Thoracic aorta (tissue), 2 donors: ENCODE measurements at places on chromosomes 16 and 17.

- DNase-seq, result no peak
Measured at GRCh38 chr17:61597607-61598006, 6.6 kb upstream of the NACA2 start.

GRCh38 chr16:8717892-8718415 lies 43.5 kb downstream of the ABAT start:
- no peak for DNase-seq

DNA sequence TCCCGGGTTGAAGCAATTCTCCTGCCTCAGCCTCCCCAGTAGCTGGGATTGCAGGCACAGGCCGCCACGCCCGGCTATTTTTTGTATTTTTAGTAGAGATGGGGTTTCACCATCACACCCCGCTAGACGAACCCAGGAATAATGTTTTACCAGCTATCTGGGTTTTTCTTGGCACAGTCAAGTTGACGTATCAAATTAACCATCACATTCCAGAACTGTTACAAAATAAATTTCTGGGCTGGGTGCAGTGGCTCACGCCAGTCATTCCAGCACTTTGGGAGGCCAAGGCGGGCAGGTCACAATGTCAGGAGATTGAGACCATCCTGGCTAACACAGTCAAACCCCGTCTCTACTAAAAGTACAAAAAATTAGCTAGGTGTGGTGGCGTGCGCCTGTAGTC lies 501.2 kb downstream of the SHISA9 start:
- DNase-seq, result no peak

GRCh38 chr16:54493594-54493993 lies 207.0 kb upstream of the IRX3 start:
- no peak for DNase-seq

GRCh38 chr16:84007520-84007919 lies 35.1 kb downstream of the SLC38A8 start:
- no peak for DNase-seq

DNA sequence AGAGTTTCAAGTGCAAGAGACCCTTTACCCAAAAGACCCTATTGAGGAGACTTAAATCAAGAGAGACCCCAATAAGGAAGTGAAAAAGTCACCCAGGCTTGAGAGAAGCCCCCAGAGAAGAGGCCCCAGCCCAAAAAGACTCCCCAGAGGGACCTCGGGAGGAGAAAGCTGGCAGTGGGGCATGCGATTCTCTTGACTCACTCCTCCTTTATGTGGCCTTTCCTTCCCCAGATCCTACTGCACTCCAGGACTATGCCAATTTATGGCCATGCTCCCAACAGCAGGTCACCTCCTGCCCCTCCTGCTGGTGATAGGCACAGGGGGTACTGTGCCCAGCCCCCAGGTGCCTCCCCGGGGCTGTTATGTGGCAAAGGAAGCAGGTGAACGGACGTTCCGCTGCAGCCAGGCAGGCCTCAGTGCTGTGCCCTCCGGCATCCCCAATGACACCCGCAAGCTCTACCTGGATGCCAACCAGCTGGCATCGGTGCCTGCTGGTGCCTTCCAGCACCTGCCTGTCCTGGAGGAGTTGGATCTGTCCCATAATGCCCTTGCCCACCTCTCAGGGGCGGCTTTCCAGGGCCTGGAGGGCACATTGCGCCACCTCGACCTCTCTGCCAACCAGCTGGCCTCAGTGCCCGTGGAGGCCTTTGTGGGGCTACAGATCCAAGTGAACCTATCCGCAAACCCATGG lies 16.3 kb downstream of the LRRC3C start:
- DNase-seq, result no peak

DNA sequence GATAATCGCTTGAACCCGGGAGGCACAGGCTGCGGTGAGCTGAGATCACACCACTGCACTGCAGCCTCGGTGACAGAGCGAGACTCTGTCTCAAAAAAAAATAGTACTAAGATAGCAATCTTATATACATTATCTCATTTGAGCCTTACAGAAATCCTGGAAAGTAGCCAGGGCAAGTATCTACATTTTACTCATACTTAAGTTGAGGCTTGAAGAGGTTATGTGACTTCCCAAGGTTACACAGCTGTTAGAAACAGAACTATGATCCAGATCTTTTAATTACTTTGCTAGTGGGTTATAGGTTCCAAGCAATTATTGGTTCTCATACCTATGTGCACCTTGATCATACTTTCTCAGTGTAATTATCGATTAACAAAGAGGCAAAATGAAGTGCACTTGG lies 15.4 kb downstream of the C17orf78 start:
- no peak for DNase-seq

DNA sequence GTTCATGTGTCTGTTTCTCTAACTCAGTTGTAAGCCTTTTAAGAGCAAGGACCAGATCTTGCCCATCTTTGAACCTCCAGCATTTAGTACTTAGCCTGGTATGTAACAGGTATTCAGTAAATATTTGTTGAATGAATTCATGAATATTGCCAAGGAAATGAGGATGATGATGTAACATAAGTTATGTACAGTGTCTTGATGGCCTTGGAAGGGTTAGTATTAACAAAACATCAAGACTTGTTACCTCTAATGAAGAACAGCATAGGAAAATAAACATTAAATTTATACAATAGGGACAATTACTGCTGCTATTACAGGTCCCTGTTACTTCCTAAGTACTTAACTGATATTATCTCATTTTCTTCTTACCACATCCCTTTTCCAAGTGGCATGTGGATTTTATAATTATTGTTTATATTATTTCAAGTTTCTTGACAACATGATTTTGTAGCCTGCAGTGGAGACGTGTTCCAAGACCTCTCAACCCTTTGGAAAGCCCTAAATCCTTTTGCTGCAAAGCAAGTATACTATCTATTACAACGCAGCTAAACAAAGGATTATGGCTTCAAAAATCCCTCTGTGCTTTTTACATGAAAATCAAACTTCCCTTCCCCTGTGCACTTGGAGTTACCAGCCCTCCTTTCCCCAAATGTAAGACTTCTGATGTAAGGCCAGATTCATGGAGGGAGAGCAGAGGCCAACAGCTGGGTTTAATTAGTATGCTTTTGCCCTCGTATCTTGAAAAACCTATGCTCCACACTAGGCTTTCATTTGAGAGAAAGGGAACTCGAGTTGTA lies 77.4 kb upstream of the SMIM36 start:
- no peak for DNase-seq

DNA sequence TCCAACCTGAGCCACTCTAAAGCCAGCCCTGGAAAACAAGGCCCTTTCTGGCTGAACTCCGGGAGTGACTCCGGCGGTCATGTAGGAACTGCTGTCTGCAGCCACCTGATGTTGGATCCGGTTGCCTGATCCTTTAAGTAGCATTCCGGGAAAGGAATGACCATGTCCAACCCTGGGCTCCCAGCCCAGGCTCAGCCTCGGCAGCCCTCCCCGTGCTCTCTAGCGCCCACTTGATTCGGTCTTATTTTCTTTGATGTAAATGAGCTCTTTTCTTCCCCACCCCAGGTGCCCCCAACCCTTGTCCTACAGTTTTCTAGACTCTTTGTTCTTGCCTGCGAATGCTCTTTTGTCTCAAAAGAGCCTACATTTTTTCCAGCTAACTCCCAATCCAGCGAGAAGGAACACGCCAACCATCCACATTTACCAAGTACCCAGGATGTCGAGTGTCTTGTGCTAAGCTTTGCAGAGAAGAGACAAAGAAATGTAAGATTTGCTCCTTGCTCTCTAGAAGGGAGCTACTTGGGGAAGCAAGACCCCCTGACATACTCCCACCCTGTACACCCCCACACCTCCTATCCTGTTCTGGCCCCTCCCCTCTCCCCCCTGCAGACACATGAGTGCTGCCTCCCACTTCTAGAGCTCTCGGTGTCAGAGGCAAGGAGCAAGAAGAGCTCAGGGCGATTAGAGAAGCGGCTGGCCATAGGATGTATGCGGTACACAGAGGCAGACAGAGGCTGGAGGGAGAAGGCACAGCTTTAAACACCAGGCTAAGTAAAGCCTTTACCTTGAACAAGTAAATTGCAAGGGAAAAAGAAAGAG lies 53.8 kb downstream of the COG7 start:
- no peak for DNase-seq

- DNase-seq, result no peak
Measured at GRCh38 chr17:59796785-59797205, 89.3 kb downstream of the VMP1 start.

DNA sequence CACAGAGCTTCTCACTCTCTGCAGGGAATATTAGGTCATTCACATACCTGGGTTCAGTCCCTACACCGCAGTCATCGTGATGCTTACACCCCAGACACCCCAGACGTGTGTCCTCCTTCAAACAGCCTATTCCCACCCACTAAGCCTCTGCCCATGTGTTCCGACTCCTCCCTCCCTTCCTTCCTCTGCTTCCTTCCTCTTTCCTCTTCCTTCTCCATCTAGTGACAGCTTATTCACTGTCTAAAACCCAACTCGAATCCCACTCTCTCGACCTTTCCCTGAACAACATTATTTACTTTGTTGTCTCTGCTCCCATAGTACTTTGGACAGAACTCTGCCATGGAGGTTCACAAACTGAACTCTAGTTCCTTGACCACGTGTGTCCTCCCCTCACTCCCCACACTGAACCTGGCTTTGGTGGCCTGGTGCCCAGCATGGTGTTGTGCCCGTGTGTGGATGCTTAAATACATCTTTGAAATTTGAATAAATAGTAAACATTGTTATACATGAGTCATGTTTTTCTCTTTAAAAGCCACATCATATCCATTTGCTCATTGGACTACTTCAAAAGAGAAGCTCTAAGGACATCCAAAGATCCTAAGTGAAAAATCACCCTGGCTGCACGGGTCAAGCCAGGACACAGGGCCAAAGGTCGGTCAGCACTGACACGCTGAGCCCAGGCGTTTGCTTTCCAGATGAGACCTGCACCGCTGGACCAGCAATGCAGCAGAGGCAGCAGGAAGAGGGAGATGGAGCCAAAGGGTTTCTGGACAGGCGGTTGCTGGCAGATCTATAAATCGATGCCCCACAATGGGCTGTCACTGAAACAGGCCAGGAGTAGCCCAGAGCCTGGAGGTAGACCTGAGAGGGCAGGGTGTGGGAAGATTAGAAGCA lies 14.1 kb upstream of the G6PC1 start:
- no peak for DNase-seq

GRCh38 chr16:81657781-81658180 lies 121.3 kb upstream of the PLCG2 start:
- DNase-seq, result no peak

DNA sequence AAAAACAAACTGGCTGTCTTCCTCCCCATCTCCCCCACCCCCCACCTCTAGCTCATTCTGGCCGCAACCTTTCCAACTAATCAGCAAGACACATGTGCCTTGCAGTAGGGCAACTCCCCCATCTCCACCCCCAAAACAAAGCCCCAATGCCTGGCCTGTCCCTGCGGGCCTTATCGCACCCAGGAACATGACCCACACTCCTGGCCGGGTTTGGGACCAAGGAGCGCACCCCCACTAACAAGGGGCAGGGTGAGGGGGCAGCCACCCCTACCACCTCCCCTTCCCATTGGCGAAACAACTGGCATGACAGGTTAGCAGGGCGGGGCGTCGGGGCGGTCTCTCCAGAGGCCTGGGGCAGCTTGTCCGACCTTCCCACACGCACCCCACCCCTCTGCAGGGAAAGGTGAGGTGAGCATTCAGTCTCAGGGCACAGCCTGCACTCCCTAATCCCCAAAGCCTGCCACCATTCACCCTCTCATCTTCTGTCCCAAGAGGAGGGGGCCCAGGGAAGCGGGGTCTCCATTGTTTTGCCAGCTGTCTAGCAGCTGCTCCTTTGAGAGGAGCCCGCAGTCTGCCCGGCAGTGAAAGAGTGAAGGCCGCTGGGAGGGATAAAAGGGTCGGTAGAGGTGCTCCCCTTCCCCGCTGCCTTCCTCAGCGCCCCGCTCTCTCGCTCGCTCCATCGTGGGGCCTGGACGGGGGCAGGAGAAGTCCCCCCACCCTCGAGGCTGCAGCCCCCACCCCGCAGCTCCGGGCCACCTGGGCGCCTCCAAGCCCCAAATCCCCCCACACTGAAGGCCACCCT lies 765 bp downstream of the MYO18A start:
- no peak for DNase-seq

DNA sequence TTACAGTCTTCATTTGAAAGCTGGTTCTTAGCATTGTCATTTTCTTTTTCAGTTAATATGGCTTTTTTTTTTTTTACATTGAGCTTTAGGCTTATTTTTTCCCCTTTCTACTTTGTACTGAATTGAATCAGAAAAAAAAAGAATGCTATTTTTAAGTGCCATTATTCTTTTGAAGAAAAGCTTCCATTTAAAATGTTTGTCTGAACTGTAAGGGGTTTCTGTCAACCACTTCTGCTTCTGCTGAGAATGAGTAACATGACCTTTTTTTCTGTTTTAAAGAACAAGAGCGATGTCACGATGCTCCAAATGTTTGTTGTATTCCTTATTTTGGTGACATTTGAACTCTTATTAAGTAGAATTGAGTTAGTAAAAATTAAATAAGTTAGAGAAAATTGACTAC lies 50.0 kb downstream of the MRTFB start:
- DNase-seq, result no peak

- DNase-seq, result no peak
Measured at GRCh38 chr16:86019446-86020047, 120.6 kb downstream of the IRF8 start.

GRCh38 chr16:50635505-50636392 lies 45.4 kb downstream of the SNX20 start:
- DNase-seq, result no peak

GRCh38 chr17:32648450-32648849 lies 161.7 kb downstream of the CDK5R1 start:
- DNase-seq, result no peak

DNA sequence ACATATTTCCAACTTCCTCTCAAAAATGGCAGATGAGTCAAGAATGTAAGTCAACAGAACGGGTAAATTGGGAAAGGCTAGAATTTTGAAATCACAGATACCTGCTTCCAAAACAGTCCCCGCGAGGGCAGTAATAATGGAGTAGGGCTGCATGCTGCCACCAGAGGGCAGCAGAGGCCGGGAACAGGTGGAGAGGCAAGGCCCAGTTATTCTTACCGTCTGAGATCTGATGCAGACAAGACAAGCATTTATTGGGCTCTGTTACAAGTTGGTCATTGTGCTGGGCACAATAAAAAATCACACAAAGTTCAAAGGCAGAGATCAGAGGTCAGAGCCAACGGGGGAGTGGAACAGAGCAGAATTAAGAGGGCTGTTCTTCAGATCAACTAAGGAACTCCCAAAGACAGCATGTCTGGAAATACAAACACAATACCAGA lies 8.8 kb upstream of the MLKL start:
- DNase-seq, result no peak

DNA sequence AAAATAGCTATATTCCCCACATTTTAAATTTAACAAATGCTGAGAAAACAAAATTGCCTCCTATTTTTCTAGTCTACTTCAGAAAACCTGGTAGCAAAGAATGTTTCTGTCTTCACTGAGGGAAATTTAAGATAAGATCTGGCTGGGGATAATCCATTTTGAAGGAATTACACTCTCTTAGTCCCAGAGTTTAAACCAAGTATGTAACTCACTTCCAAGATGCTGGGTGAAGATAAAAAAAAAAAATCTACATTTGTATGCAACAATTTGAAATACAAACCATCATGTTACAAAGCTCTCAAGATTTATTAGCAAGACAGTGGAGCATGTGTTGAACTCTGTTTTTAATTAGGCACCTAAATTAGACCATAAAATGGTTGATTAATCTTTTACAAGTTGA lies 5.7 kb downstream of the HS3ST3B1 start:
- no peak for DNase-seq

- no peak for DNase-seq
Measured at GRCh38 chr17:5672815-5673430, 88.6 kb upstream of the NLRP1 start.
